ENCODE measurements at places on chromosomes 3 and 15.
A peak's percentile ranks its signal among the peaks of the same experiment; 100 is the strongest.

GRCh38 chr3:33152363-33153360 lies 38.8 kb downstream of the CRTAP start:
- DNase-seq = no peak

DNA sequence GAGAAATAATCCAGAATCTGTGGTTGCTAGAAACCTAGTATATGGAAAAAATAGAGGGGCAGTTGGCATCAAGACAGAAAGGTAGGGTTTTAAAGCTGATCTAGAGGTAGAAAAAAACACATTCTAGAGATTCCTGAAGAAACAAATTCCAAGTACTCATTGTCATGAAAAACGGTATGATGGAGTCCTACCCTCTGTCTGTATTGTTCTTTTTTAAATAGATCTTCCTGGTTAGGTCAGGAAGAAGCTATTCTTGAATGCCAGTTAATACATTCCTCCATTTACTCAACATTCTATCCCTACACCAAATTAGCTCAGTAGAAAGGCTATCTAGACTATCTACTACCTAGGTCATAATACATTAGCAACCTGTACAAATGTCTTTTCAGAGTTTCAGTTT lies 364.7 kb downstream of the FHIT start:
- no peak for DNase-seq

DNA sequence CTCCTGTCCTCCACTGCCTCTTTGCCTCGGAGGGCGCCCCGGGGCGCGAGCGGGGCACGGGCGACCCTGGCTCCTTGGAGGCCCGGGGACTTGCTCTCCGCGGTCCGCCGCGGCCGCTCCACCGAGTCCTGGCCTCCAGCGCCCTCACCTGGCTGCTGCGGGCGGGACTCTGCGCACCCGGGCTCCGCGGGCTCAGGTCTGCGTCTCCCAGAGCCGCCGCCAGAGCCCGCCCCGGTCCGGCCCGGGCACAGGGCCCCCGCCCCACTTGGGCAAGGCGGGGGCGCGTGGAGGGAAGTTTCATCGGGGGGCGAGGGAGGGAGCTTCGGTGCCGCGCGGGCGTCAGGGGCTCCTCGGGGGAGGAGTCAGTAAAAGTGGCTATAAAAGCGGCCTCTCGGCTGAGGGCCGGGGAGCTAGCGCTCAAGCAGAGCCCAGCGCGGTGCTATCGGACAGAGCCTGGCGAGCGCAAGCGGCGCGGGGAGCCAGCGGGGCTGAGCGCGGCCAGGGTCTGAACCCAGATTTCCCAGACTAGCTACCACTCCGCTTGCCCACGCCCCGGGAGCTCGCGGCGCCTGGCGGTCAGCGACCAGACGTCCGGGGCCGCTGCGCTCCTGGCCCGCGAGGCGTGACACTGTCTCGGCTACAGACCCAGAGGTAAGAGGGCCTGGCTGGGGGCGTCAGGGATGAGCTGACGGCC lies at the start of gene CEMIP:
CEMIP (plus strand) TSS at position 407 of the 694 bp plus-strand sequence. CDS start 94,510 bp downstream, outside the sequence.
- no peak for DNase-seq

GRCh38 chr3:89000886-89001285 lies 106.5 kb upstream of the EPHA3 start:
- no peak for DNase-seq

DNA sequence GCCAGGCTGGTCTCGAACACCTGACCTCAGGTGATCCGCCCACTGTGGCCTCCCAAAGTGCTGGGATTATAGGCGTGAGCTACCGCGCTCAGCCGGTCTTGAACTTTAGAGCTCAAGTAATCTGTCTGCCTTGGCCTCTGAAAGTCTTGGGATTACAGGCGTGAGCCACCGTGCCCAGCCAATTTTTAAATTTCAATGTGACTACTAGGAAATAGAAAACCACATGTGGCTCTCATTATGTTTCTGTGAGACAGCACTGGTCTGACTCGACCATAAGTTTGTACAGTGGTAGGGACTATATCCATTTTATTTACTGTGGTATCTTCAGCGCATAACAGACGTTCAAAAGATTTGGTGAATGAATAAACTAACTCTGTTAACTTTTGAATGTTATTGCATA lies 9.1 kb downstream of the ZFAND6 start:
- DNase-seq = no peak

- no peak for DNase-seq
Observed at GRCh38 chr3:43503067-43503728, 118.6 kb downstream of the ANO10 start.

- DNase-seq = no peak
Observed at GRCh38 chr3:31758322-31758965, 222.6 kb downstream of the OSBPL10 start.

DNA sequence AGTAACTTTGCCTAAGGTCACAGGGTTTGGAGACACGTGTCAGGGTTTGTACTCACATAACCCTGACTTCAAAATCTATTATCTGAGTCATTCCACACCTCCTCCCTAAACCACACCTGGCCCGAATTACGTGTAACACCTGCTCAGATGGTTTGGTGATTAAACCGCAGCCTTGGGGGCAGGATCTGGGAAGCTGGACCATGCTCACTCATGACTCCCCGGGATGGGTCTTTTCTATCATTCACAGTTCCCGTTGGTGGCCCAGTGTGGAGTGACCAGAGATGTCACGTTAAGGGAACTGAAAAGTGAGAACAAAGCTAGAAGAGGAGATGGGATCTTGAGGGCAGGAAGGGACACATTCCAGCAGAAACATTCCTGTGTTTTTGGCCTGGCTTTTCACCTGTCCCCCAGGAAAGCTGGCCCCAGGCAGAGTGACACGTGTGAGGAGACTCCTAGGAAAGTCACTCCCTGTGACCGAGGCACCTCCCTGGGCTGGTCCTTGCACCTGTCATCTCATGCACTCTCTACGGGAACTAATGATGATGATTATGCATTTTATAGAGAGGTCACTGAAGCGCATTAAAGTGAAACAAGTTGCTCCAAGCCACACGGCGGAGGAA lies 75.4 kb upstream of the POMGNT2 start:
- peak; percentile 37 for DNase-seq

DNA sequence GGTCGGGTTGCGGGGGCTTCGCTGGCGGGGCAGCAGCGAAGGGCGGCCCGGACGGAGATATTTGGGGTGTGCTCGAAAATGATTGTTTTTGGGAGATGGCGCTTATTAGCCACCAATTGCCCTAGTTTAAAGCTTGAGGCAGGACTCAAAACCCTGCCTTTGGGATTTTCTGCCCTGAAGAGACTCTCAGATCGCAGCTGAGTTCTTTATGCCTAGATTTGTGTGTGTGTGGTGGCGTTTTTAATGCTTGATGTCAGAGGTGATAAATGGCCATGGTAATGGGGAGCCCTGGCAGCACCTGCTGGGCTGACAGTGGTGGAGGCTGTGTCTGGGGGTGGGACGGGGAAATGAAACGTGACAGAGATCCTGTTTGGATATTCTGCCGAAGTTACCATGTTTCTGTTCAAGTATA lies 604 bp downstream of the KCTD6 start:
- DNase-seq = no peak

- DNase-seq = no peak
Observed at GRCh38 chr3:12234192-12234591, 54.7 kb upstream of the PPARG start.

DNA sequence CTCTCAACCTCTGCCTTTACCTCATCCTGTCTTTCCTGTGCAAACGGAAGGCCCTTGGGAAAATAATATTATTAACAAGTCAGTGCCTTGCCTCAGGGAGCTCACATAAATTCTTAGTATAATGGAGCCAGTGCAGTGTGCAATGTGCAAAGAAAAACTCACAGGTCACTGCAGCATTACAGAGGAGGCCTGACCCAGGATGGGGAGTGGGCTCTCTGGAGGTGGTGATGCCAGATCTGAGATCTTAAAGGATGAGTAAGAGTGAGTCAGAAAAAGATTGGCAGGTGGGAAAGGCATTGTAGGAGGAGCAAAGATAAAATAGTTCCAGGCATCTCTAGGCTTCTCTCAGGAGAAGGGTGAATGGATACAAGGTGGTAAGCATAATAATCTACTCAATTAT lies 185.6 kb upstream of the ADAMTS9 start:
- DNase-seq = no peak

GRCh38 chr3:128591738-128592426 lies 58.7 kb downstream of the RPN1 start:
- DNase-seq = no peak

DNA sequence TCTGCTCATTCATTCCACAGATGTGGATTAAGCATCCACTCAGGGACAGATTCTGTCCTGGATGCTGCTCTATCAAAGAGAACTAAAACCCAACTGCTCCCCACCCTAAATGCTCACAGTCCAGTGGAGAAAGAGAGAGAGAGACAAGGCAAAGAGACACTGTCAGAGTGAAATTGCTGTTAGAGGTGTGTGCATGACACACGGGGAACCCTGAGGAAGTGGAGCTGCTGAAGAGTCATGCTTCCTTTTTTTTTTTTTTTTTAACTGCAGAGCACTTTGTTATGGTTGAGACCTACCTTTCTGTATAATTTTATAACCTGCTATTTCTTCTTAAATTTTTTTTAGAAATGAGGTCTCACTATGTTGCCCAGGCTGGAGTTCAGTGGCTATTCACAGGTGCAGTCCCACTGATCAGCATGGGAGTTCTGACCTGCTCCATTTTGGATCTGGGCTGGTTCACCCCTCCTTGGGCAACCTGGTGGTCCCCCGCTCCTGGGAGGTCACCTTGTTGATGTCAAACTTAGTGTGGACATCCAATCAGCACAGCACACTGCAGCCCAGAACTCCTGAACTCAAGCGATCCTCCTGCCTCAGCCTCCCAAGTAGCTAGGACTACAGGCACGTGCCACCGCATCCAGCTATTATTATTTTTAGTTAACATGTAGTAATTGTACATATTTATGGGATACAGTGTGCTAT lies 18.2 kb upstream of the PSTPIP1 start:
- no peak for DNase-seq

DNA sequence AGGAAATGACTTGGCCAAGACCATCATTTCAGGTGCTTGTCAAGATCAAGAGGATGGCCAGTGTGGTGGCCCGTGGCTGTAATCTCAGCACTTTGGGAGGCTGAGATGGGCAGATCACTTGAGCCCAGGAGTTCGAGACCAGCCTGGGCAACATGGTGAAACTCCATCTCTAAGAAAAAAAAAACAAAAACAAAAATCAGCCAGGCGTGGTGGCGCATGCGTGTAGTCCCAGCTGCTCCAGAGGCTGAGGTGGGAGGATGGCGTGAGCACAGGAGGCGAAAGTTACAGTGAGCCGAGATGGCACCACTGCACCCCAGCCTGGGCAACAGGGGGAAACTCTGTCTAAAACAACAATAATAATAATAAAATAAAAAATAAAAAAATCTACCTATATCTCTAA lies 15.0 kb downstream of the CRABP1 start:
- no peak for DNase-seq

- no peak for DNase-seq
Observed at GRCh38 chr15:84143753-84144314, 91.7 kb upstream of the GOLGA6L4 start.

DNA sequence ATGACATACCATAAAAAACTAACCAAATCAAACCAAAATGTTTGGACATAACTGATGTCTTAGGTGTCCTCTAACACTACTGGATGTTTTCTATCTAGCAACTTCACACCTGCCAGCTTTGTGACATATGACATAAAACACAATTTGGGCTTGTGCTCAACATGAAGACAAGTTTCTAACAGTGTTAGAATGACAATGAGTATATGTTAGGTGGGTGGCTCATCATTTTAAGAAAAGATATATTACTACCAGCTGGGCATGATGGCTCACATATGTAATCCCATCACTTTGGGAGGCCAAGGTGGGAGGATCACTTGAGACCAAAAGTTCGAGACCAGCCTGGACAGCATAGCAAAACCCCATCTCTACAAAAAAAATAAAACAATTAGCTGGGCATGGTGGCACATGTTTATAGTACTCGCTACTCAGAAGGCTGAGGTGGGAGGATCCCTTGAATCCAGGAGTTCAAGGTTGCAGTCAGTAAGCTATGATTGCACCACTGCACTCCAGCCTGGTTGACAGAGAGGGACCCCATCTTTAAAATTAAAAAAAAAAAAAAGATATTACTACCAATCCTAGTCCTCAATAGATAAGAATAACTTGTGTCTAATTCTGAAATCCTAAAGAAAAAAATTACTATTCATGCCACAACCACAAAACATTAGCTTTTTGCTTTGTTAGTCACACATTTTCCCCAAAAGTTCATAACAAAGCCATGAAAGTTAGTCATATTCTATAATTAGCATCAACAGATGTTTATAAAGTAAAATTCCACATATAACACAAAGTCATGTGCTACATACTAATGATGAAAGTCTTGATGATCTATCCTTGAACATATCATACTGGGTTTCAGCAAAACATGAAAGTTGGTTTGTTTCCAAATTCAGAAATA lies 59.9 kb downstream of the LRRFIP2 start:
- DNase-seq = no peak

DNA sequence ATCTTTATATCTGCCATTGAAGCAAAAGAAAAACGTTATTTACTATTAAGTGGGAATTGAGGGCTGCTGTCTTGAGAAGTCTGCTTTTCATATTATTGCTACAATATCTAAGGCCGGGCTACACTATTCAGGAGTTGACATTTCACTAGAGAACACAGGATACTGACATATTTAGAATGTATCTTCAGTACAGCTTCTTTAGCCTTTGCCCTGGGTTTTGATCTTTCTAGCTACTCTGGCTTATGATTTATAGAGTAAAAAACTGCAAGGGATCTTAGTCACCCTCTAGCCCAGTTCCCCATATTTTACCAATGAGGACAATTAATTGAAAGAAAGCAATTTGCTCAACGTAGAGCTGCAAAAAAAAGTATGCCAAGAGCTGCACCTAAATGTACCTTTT lies 307.4 kb upstream of the DPPA4 start:
- no peak for DNase-seq

DNA sequence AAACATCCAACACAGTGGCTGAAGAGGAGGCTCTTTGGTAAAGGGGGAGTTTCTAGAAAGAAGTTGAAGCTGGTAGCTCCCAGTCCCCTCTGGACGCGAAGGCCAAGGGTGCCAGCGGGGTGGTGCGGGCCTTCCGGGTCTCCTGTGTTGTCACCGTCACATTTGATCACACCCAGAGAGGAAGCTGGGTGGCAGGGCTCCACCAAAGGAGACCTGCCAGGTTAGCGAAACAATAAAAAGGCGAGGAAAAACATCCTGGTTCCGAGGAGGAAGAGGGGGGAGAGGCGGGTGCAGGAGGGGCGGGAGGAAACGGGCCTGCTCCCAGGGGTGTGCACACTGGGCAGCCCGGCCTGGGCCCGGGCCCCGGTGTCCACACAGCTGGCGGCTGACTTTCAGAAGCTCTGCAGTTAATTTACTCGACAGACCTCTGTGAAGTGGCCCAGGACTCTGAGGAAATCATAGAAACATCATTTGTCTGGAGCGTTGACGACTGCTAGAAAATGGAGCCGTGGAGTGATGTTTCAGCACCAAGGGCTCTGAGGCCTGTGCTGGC lies 12.1 kb downstream of the HEG1 start:
- no peak for DNase-seq

- DNase-seq = no peak
Observed at GRCh38 chr3:51379746-51380455, 5.2 kb upstream of the MANF start.

DNA sequence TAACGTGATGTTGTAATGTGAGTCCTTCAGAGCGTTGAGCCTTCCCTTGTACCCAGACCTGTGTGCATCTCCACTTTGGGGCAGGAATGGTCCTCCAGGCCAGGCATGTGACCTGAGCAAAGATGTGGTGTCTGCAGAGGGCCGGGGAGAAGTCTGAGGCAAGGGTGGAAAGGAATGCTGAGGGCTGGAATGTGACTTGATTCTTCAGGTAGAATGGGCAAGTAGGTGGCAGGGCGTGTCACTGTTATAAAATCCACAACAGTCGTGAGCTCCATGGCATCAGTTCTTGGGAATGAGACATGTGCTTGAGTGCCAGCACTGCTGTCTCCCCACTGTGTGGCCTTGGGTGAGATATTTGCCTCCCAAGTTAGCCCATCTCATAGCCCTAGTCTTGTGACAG lies 24.0 kb upstream of the BSN start:
- no peak for DNase-seq
